ENCODE measurements at places on chromosomes 5 and 9. TPM values are rescaled to one million over a fixed set of nuclear protein-coding genes. Genes with fewer than 3 reads are reported as not detected.

The SPATA6L gene
- 1.6 TPM for total RNA-seq

The TTC23L gene
- not detected for total RNA-seq

The ZNF367 gene
- total RNA-seq: 5.3 TPM

The TTF1 gene
- 13.4 TPM for total RNA-seq

The SAPCD2 gene
- 21.6 TPM for total RNA-seq

The TMEM215 gene
- 0.02 TPM for total RNA-seq

The PRELID2 gene
- 7.6 TPM for total RNA-seq

The KCTD16 gene
- 0.01 TPM for total RNA-seq

The PCDHGA8 gene
- 0.02 TPM for total RNA-seq

The SLC31A2 gene
- total RNA-seq: 8.0 TPM

The ENTPD2 gene
- 4.7 TPM for total RNA-seq

The RNF180 gene
- total RNA-seq: 0.38 TPM

The NUDT2 gene
- total RNA-seq: 23.9 TPM

The CCDC171 gene
- total RNA-seq: 0.31 TPM

The ISCA1 gene
- 42.7 TPM for total RNA-seq

The GALNT12 gene
- 3.2 TPM for total RNA-seq

The PCDHB11 gene
- total RNA-seq: 0.07 TPM

The HAVCR2 gene
- 0.23 TPM for total RNA-seq

The COL15A1 gene
- total RNA-seq: 0.57 TPM

The TMEM252 gene
- not detected for total RNA-seq

The KIAA1958 gene
- total RNA-seq: 2.3 TPM

The LECT2 gene
- total RNA-seq: not detected

The IRX1 gene
- total RNA-seq: not detected

The LCN6 gene
- total RNA-seq: not detected

The C5orf52 gene
- not detected for total RNA-seq

The CCNJL gene
- 11.2 TPM for total RNA-seq

The PCDHB13 gene
- 0.06 TPM for total RNA-seq

The WWC1 gene
- 70.4 TPM for total RNA-seq

The AP3B1 gene
- 28.4 TPM for total RNA-seq

The ZBTB34 gene
- 3.4 TPM for total RNA-seq

The NUTM2G gene
- not detected for total RNA-seq
